ENCODE measurements at places on chromosomes 5 and 9.

DNA sequence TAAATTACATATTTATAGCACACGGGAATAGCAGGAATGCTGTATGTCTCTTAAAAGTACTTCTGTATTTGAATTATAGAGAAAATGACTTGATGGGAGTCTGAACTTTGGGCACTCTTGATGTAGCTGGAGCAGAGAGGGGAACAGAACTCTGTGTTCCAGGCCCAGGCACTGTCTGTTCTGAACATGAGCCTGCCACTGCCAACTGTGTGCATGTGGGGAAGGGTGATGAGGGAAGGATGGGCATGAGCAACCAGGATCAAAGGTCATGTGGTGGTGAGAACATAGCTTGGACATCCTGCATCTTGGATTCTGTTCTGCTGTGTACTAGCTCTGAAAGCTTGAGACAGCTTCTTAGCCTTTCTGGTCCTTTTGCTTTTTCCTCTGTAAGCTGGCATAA is 16.4 kb upstream of the ZBED3 start:
- DNase-seq = no peak

DNA sequence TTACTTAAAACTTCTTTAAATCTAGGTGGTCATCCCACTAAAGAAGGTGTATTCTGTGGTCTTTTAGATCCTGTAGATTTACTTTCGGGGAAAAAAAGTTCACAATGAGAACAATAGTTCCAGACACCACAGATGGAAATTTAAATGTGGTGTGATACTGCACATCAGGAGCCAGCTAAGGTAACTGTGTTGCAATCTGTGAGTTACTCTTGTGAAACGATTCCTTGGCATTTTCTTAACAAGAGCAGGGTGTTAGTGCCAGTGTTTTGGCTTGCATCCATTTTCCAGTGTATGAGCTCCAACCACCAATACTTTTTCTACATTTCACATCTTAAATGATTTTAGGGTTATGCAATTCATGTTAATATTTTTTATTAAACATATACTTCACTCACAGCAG is 674.5 kb downstream of the CETN3 start:
- DNase-seq = no peak

DNA sequence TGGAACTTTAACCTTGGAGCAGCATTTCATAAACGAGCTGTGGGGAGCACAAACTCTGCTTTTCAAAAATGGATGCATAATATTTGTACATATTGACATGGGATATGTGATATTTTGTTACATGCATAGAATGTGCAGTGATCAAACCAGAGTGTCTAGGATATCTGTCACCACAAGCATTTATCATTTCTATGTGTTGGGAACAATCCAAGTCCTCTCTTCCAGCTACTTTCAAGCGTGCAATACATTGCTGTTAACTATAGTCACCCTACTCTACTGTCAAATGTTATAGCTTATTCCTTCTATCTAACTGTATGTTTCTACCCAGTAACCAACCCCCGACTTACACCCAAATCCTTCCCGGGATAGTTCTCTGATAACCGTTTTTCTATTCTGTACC is 15.0 kb upstream of the C5orf58 start:
- DNase-seq = no peak

GRCh38 chr5:1808439-1808838 is 7.2 kb downstream of the NDUFS6 start:
- no peak for DNase-seq

DNA sequence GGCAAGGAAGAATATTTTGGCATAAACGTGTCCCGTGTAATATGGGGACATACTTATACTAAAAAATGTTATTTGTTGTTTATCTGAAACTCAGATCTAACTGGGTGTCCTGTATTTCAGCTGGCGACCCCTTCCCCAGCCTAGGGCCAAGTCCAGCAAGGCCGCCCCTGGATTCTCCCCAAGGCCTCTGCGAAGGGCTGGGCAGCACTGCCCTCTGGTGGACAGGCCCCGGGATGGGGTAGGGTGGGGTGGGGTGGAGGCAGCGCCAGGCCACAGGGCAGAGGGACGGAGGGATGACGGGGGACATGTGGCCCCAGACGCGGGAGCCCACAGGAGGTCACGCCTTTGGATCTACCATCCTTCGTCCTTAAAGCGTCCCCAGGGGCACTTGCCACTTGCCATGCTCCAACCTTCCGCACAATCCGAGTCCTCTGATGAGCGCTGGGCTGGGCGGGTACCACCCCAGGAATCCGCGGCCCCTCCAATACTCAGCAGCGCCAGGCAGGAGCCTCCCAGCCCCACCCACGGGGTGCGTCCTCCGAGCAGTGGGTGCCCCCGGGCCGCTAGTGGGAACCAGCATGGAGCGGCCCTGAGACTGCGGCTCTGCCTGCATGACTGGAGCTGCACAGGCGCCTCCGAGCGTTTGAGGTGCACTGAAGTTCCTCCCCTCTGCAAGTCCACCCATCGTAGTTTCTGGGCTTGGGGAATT is 7.1 kb upstream of the AGPAT2 start:
- no peak for DNase-seq

DNA sequence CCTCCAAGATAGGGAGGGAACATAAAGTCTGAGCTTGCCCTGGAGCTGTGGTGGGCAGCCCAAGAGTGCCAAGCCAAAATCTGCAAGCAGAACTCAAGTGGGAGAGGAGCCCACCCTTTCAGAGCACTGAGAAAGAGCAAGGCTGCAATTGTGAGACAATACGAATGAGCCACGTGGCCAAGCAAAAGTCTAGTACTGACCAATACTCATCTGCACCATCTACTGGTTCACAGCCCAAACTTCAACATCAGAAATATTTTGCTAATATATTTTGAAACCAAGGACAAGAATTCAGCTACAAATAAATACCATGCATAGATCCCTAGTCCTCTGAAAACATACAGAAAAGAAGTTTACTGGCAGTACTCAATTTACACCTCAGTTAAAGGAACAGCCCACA is 696.2 kb upstream of the COX7C start:
- no peak for DNase-seq

DNA sequence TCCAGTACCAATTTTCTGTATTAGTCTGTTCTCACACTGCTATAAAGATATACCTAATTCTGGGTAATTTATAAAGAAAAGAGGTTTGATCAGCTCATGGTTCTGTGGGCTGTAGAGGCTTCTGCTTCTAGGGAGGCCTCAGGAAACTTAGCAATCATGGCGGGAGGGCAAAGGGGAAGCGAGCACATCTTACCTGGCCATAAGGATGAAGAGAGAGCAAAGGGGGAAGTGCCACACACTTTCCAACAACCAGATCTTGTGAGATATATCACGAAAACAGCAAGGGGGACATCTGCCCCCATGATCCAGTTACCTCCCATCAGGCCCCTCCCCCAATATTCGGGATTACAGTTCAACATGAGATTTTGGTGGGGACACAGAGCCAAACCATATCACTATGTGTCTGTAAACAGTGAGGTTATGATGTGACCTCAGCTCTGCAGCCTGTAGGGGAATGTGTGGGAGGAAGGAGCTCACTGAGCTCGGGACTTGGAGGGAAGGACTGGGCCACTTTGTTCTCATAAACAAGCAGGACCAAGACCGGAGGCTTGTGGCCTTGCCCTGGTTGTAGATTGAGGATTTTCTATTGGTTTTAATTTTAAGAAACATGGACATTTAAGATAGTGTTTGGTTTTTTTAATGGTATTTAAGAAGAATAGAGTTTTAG is 85.2 kb downstream of the EHMT1 start:
- no peak for DNase-seq

GRCh38 chr5:150484964-150485692 is 22.8 kb upstream of the NDST1 start:
- no peak for DNase-seq

GRCh38 chr5:14395411-14395810 is 186.2 kb upstream of the OTULINL start:
- no peak for DNase-seq

DNA sequence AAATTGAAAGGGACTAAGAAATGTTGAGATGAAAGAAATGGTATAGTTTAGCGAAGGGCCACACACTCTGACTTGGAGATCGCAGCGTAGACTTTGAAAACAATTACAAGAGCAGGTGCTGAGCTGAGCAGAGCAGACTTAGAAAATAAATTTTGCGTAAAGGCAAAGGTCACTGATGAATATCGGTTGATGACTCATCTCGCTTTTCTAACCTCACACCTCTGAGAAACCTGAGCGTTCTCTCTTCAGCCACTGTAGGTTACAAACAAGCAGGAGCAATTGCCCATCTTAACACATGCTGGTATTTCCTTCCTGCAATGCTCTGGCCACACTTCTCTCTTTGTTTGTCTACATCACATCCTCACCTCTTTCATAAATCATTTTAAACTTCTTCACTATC is 190.6 kb upstream of the C9orf72 start:
- no peak for DNase-seq

GRCh38 chr9:14250794-14251153 is 63.2 kb downstream of the NFIB start:
- no peak for DNase-seq

DNA sequence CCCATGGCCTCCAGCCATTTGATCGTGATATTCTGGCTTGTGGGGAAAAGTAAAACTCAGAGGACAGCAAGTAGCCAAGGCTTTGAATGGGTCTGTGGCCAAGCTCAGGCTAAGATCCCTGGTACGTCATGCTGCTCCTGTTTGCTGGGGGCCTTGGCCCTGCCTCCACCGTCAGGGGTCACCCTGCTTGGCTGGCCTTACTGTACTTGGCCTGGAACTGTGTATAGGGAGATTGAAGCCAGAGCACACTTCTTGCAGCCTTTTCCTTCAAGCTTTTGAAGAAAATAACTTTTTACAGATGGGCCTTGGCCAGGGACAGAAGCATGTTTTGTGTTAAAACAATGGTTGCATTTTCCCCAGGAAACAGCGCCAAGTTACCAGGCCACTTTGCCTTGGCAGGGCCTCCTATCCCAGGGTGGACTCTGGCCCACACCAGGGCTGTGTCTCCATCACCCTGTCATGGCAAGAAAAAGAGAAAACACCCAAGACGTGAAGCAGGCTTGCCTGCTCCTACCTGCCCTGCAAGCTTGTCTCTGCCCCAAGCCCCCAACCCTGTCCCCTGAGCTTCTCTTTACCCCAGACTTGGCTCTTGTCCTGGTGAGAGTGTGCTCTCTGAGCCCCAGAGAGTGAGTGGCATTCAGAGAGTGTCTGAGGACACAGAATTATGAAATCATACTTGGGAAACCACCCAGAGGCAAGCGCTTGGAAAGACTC is 286.9 kb downstream of the GADD45G start:
- peak; percentile 14 for DNase-seq

DNA sequence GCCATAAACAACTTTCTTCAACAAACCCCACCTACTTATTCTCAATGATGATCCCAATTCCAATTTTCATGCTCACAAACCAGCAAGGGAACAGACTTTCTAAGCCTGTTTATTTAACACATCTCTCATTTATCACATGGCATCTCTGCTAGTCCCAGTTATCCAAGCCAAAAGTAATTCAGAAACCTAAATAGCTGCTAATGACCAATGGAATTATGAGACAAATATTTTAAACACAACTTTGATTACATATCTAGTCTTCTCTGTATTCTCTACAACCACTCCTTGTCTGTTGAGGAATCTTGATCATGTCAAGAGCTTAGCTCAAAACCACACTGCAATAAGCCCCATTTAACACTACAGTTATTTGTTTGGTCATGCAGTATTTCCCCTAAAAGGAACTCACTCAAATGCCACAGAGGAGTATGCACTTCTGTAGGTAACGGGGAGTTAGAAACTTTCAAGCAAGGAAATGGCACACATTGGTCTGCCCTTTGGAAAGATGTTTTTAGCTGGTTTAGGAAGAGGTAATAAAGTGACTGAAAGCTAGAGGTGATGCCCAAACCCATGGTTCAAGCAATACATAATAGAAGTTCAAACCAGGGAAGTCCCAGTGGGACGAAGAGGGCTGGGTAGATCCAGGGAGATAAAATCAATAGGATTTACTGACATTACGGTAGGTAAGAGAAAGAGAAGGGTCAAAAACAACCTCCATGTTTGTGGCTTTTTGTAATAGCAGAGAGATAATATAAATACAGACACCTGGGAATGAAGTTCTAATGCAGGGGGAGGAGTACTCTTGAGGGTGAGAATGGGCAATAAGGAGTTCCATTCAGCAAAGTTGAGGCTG is 42.1 kb upstream of the HTR4 start:
- no peak for DNase-seq

GRCh38 chr5:57784121-57784520 is 301.5 kb upstream of the ACTBL2 start:
- no peak for DNase-seq

GRCh38 chr5:9624196-9624947 is 5.8 kb downstream of the TAS2R1 start:
- no peak for DNase-seq

DNA sequence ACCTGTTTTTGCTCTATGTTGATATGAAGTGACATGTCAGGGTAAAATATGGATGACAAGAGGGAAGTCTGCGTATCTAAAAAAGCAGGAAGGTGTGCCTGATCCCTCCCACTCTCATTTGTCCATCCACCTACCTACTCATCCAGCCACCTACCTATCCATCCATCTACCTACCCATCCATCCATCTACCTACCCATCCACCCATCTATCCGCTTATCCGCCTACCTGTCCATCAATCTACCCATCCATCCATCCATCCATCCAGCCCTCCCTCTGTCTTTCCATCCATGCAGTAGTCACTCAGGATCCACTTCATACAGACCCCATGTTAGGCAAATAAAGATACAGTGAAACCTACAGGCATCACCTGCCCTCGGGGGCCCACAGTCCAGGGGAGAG is 32.4 kb downstream of the LMX1B start:
- no peak for DNase-seq

DNA sequence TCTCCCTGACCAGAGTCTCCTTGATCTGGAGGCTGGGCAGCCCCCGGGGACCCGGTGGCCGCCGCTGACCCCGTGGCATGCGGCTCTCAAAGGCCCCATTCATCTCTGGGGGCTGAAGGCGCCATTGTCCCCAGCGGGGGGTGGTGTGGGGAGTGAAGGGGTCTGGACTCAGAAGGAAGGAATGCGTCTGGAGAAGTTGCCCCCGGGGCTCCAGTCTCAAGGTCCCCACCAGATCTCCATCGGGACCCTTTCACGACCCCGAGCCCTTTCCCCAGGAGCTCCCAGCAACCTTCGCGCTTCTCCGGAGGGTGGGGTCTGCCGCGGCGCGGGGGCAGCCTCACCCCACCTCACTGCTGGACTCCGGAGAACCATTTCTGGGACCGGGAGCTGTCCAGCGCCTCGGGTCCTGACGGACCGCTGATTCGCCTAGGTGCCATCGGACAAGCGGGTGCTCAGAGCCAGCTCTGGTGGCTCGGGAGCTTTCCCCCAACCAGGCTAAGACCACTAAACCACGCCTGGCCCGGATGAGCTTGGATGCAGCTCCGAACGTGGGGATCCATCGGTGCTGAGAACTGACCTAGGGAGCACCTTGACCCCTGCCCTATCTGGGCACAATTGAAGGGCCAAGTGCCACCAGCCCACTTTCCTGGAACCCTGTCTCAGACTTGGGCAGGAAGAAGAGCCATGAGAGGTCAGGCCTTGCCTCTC is 5.1 kb upstream of the PCDH1 start:
- peak; percentile 68 for DNase-seq

All from caudate nucleus (tissue), 63 donors.